GM10248 (cell line): ENCODE measurements at places on chromosomes 11 and 22.
A peak's percentile ranks its signal among the peaks of the same experiment; 100 is the strongest.

GRCh38 chr22:30004694-30005093 is 75.6 kb upstream of the HORMAD2 start:
- DNase-seq = no peak

GRCh38 chr11:1011320-1011698 is 25.2 kb downstream of the MUC6 start:
- DNase-seq = no peak

DNA sequence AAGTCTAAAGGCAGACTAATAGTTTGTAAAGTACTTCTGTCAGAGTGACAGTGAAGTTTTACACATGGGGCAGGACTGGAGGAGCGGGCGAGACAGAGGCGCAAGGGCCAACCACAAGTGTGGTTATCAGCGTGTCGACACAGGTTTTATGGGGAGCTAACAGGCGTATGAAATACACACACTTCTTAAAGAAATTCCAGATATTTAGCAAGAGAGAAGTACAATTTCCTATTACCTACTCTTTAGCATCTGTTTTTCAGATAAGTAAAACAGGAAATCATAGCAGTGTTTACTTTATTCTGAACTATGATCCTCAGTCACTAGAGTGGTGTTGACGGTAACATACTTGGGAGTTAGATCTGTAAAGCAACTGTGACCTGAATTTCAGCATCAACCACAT is 22.5 kb downstream of the VSIG10L2 start:
- no peak for DNase-seq

DNA sequence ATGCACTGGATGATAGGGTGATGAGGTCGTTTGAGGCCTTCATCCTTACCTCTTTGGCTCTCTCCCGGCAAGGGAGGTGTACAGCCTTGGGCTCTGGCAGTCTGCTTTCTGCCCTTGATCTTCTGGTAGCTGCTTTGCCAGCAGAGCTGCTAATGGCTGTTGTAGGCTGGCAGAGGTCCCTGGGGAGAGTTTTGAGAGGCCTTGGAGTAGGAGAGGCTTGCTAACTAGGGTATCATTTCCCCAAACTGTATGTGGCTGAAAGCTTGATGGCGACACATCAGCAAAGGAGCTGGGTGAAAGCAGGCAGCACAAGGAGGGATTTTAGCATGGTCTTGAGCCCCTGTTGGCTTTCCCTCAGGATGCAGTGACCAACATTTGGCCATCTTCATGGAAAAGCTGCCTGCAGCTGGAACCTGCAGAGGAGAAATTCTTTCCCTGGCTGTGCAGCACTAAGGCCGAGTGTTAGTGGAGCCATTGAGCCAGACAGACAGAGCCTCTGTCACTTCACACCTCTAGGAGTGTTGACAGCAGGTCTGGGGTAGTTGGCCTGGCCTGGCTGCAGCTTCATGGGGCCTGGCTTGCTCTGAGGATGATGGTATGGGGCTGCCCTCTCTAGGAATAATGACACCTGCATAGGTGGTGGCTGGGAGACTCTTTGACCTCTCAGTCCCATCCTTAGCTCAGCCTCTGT is 3.5 kb upstream of the AMPD3 start:
- DNase-seq = no peak

DNA sequence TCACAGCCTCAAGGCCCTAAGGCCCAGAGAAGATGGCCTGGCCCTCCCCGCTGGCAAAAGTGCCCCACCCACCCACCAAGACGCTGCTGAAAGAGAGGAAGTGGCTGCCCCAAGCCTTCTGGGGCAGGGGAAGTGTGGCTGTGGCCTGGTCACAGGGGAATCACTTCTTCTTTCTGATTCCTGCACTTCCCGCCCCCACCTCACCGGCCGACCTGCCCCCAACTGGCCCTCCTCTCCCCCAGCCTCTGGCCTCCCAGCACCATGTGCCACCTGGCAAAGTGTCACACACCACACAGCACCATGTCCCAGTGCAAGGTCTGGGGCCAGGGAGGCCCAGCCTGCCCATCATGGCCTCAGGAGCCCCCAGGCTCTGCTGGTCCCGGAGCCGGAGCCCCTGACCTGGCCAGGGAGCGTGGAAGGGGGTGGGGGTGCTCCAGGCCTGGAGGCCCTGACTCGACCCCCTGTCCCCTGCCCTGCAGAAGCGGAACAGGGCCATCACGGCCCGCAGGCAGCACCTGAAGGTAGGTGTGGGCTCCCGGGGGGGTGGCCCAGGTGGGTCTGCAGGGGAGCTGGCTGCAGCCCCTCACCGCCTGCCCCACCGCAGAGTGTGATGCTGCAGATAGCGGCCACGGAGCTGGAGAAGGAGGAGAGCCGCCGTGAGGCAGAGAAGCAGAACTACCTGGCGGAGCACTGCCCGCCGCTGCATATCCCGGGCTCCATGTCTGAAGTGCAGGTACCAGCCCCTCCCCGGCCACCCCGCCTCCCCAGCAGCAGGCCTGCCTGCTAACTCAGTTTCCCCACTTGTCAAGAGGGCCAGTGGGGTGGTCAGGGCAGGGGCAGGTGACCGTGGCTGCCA is 1.4 kb downstream of the TNNI2 start:
- peak; percentile 80 for DNase-seq
